ENCODE measurements at places on chromosomes 1 and 21.

DNA sequence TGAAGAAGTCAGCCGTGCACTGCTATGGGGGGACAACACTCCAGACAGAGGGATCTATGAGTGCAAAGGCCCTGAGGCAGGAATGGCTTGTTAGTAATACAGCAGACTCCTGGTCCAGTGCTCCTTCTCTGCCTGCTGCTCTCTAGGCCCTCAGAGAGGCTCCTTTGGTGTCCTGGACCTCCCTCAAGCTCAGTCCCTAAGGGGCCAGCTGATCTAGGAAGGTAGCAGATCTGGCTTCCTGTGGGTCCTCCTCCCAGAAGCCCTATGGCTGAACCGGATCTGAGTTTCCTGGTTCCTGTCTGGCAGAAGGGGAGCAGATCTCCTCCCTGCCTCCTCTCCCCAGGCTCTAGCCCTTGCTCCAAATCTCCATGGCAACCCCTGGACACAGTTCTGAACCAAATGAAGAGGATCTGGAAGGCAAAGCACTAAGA, at the start of gene LDLRAD2:
Gene LDLRAD2 (plus strand): TSS at position 391 of the 431 bp plus-strand sequence. CDS start 187 bp downstream, outside the sequence.
- DNase-seq: no peak

DNA sequence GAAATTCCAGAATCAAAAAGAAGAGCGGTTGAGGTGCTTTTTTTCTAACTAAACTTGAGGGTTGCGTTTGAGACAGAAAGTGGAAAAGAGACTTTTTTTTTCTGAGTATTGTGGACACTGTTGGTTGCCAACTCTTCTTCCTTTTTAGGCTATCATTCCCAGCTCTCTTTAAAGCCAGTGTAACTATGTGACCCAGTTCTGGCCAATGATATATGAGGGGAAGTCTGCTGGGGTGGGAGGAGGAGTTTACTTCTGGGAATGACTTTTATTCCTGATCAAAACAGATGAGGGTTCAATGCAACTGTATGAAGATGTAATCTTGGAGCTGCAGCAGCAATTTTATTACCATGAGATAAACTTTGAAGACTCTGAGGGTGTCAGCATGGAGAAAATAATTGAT, 17.3 kb upstream of the NMNAT2 start:
- DNase-seq: no peak

- no peak for DNase-seq
These were observed 1192.7 kb downstream of the KCNT2 start for GRCh38 chr1:195415584-195415983.

DNA sequence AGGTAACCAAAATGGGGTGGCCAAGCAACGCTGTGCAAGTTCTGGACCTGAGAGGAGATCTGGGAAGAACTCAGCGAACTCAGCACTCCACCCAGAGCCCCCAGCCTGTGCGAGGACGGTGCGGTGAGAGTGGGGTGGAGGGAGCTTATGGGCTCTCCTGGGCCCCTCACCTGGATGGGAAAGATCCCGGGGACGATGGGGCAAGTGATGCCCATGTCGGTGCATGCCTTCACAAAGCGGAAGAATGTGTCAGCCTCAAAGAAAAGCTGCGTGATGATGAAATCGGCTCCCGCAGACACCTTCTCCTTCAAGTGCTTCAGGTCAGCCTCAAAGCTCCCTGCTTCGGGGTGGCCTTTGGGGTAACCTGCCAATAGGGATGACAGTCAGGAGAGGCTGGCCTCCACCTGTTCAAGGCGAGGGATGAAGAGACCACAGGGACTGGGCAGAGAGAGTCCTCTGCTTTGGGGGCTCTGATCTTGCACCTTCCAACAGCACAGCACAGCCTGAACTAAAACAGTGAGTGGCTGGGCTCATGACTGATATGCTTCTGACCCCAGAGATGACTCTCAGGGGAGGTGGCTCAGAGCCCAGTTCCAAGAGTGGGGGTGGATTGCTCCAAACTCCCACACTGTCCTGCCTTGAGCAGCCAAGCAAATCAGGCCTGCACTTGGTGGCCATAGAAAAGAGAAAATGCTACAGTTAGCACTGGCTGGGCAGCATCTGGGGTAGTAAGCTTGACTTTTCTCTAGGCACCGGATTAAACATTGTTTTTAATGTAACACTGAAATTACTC, 9.5 kb downstream of the MTHFR start:
- no peak for DNase-seq

DNA sequence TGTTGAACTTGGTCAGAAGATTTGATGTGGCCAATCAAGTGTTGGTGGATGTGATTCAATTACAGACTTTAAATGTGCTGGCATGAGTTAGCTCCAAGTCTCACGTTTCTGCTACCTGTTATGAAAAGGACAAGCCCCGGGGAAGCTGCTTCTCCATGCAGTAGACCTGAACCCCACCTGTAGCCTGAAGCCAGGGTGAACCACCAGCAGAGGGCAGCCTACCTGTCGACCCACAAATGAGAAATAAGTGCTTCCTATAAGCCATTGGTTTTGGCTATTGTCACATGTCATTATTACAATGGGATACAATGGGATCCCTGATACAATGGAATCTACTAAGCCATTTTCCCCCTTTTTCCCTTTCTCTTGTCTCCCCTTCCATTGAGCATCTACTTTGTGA, 230.2 kb downstream of the PRDM2 start:
- DNase-seq: peak; percentile 23

DNA sequence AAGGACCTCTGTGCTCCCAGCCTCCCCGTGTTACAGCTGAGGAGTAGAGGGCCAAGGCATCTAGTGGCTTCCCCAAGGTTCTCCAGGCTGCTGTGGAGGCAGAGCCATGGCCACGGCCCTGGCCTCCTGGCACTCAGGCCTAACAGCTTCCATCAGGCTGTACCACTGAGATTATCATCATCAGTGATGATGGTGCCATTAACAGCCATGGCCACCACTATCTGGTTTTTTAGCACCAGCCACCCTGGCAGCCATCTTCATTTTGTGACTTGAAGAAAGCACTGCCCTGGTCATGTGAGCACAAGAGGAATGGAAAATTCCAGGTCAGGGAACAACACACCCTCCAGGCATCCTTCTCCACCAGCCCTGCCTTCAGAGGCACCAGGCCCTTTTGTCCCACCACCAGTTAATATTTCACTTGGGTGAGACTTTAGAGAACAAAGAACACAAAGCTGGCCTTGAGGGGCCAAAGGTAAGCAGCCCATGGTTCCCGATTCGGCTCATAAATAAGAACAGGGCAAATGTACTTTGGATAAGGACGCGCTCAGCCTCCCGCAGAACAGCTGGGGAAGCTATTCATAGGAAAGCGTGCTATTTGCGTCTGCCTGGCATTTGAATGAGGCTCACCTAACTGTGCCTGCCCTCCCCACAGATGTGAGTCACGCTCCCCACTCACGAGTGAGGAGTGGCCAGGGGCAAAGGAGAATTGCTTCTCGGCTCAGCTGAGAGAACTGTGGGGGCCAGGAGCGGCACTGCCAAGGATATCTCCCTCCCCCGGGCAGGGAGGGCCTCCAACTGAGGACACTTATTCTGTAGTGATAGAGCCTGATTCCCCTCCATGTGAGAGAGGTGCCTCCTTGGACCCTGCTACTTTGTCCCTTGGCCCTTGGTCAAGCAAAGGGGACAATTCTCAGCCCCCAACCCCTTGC, 95.6 kb downstream of the CD58 start:
- no peak for DNase-seq

DNA sequence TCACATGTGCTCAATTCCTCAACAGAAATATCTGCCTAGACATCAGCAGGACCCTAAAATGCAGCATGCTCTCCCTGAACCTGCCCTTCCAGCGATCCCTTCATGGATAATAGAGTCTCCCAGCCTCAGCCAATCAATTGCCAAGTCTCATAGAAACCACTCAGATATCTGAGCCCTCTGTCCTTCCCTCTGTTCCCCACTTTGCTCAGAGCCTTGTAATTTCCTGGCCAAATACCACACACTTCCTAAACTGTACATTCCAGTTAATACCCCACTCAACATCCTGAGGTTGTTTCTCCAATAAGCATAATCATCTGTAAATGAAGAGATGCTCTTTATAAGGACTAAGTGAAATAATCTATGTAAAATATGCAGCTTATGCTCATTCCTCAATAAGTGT, 59.3 kb upstream of the PTGFRN start:
- DNase-seq: no peak

DNA sequence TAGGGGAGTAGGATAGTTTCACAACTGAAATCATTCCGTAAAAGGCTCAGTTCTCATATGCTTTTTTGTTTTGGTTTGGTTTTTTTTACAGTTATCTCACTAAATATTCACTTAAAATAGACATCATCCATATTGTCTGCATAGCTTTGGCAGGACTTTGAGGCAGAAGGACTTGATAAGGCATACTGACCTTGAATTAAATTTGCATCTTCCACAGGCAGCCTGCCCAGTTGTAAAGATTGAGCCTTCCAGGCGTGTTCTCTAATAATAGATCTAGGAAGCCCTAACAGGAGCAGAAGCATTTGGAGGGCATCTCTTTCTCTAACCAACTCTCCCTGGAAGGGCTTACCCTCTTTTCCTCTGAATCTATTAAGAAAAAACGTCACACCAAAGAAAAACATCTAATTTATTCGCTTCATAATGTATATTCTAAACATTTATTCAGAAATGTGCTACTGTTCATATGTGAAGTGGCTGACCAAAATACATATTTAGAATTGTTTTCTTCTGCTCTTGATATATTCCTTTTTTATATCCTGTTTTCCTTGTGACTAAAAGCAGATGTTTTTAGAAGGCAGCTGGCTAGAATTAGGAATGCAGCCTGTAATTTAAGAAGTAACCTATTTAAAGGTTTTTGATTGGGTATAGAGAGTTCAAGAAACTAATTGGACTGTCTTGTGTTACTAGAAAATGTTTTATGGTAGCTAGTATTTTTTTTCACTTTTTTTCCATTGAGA, 20.2 kb downstream of the DESI2 start:
- DNase-seq: no peak

DNA sequence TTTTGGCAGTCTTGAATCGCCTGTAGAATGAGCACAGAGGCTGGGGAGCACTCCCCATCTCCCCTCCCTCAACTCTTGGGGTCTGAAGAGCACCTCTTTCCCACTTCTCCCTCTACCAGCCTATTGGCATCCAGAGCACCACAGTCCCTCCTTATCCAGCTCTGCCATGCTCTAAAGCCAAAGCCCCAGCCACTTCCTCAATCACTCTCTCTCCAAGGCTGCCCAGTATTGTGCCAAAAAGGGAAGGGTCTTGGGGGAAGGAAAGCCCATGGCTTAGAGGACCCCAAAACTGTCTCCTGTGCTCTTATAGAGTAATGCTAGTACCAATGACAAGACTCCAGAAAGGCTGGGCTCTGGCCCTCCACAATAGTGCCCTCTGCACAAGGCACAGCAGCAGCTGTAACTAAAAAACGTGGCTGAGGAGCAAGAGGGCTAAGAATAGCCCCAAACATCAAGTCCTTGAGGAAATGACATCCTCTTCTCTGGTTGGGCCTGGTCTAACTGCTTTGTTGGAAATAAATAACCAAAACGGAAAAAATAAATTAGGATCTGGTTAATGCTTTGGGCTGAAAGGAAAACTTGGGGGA, 28.4 kb downstream of the SLC27A3 start:
- DNase-seq: peak; percentile 48

DNA sequence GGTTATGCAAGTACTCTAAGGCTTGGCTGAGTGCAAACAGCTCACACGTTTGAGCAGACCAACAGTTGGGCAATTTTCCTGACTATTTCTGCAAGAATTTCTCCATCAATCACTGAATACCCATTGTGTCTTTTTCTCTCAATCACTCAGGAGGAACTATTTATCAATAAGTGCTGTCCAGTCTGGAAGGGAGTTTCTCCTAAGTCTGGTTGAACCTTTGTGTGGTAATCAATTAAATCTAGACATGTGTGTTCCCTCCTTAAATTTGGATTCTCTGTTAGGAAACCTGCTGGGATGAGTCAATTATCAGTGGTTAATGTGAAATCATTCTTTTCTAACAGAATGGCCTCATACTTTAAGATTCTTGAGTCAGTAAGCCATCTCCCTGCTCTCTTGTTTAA, 6.8 kb upstream of the AADACL3 start:
- DNase-seq: no peak

DNA sequence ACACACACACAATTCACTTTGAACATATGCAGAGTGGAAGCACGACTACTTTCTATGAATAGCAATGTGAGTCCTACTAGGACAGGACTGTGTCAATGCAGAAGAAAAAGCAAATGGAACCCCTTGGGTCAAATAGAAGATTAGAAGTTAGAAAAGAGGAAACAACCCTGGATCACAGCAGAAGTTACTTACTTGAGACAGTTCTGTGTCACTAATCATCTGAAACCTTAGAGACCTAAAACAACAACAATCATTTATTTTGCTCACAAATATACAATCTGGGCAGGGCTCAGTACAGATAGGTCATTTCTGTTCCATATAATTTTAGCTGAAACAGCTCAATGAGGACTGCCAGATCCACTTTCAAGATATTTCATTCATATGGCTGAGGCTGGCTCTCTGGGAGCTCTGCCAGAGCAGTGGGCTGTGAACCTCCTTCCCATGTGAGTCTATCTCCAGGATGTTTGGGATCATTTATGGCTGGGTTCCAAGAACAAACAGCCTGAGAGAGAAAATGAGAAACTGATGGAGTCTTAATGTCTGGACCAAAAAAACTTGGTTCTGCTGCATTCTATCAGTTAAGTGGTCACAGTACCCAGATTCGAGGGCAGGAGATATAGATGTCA, 42.5 kb upstream of the IL10 start:
- no peak for DNase-seq

DNA sequence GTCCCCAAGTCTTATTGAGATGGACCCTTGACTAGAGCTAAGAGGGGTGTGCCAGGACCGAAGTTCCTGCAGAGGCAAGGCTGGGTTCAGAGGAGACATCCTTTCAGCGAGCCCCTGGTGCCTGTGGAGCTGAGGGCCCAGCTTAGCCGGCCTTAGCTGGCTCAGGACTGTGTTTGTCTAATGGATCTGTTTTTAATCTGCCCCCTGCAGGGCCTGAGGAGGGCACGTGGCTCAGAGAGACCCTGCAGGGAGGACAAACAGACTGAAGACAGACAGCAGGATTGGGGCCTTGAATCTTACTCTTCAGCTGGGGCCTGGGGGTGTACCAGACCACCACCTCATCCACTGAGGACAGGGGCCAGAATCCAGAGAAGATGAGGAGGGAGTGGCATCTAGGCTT, 1.6 kb downstream of the CRABP2 start:
- no peak for DNase-seq

DNA sequence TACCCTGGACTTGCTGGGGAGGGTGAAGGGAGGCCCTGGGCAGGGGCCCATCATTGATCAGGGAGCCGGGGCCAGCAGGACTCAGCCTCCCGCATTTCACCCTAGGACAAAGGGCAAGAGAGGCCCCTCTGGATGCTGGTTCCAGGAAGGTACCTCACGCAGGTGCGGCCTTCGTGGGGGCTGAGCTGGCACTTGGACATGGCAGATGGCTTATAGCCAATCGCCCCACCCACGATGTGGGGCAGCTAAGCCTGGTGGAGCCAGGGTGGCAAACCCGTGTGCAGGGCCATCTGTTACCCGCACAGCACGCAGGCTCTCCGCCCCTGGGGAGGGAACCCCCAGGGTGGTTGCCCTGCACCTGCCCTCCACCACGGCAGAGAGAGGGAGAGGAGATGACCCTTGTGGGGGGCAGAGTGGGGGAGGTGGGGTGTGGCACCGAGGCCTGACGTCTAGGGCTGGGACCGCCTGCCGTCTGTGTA, 2.5 kb downstream of the TFF3 start:
- no peak for DNase-seq

Measured in KBM-7 (cell line).